Amygdala (tissue), 56 donors: ENCODE measurements at places on chromosomes 7 and 10.

DNA sequence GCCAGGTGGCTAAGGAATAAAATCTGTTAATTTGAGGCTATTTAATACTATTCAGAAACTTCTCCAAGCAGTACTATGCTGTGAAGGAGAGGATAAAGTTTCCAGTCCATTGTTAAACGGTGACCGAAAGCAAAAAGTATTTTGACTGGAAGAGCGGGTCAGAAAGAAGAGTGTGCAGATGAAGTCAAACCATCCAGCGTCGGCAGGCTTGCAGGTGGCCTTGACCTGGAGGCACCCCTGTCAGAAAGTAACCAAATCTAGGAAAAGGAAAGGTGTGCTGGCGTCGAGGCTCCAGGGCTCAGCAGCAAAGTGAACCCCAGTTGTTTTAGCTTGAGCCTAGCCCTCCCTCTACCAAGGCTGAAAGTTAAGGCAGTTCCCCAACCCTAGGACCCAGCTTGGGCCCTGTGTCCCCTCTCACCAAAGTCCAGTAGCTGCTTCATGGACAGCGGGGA lies 544 bp downstream of the PDK4 start:
- DNase-seq: no peak

GRCh38 chr10:86284355-86285105 lies 82.1 kb downstream of the GRID1 start:
- DNase-seq: no peak

DNA sequence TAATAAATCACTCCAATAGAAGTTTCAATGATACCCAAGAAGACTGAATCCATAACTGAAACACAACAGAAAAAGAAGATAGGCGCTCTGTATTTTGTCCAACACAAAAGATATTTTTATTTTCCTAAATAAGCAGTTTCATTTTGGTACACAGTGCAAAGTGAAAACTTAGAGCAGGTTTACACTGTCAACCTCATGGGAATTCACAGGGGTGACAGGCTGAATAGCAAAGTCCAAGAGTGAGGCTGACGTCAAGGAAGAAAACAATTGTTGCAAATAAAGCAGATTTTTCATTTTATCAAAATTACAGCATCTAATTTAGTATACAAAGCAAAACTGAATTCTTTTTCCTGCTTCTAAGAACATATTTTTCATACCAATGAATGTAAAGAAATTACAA lies 28.6 kb downstream of the NAMPT start:
- no peak for DNase-seq

- no peak for DNase-seq
Measured at GRCh38 chr7:7495171-7495570, 40.5 kb downstream of the COL28A1 start.

DNA sequence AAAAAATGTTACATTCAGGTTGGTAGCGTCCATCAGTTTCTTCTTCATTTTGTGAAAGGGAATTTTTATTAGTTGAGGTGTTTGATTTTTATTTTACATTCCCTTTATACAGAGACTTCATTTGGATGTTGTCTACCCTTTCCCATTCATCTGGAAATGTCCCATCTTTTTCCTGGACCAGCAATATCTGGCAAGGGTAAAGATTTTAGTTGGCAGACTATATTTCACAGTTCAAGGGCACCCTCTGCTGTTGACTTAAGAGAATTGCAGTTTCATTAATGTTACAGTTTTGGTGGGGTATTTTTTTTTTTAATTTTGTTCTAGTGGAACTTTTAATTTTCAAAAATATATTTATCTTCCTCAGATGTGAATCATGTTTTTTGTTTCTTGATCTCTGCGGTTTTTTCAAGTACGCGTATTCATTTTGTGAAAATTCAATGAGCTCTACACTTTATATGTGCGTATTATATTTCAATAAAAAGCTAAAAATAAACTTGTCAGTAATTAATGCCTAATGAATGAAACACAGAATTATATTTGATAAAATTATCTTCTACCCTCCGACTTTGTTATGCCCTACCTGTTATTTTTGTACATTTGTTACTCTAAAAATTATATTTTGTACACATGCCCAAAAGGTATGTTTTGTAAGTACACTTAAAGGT lies 97.9 kb upstream of the KLF14 start:
- no peak for DNase-seq

DNA sequence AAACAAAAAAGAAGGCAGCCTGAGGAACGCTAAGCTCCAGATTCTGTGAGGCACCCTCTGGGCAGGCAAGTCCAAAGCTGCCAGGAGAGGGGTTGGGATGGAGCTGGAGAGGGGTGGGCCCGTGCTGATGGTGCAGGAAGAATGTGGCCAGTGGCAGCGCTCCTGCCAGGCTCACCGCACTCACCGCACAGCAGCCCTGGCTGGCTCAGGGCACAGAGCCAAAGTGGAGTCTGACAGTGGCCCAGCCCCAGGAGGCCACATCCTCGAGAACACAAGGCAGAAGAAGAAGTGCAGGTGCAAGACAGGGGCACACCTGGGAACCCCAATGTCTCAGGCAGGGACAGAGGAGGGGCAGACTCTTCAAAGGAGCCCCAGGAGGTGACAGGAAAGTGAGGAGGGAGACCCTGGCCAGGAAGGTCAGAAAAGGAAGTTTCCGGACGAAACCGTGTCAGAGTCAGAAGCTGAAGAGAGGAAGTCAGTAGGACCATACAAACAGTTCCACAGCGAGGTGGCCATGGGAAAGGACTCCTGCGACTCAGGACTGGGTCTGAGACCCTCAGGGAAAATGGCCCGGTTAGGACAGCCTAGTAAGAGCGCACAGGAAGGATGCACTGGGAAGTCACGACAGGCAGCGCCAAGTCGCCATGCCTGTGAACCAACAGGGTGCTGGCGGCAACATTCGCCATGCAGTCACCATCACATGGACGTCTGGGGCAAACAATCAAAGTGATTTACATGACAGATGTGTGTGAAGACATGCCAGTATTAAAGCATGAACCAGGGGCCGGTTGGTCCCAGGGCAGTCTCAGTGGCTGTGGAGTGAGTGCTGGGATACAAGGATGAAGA lies 54.4 kb downstream of the COBL start:
- DNase-seq: no peak

GRCh38 chr7:144398911-144399310 lies 4.6 kb downstream of the NOBOX start:
- DNase-seq: no peak

- no peak for DNase-seq
Measured at GRCh38 chr10:43689007-43689491, 40.4 kb upstream of the ZNF32 start.

GRCh38 chr10:2938869-2939268 lies 128.5 kb upstream of the PFKP start:
- no peak for DNase-seq

DNA sequence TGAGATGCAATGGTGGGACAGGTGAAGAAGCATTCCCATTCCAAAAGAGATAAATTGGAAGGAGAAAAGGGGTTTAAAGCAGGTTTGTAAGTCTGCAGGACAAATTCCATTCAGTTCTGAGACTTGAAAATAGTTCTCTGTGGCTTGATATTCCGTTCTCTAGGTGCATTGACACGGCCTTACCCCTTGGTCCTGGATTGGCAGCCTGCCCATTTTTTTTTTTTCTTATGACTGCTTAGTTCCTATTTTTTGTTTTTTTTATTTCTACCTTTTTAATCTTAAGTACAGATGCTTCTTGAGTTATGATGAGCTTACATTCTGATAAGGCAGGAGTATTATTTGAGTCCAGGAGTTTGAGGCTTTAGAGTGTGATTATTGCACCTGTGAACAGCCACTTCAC lies 70.6 kb downstream of the MLLT10 start:
- DNase-seq: no peak

- no peak for DNase-seq
Measured at GRCh38 chr7:8119262-8119661, 142.7 kb downstream of the ICA1 start.

DNA sequence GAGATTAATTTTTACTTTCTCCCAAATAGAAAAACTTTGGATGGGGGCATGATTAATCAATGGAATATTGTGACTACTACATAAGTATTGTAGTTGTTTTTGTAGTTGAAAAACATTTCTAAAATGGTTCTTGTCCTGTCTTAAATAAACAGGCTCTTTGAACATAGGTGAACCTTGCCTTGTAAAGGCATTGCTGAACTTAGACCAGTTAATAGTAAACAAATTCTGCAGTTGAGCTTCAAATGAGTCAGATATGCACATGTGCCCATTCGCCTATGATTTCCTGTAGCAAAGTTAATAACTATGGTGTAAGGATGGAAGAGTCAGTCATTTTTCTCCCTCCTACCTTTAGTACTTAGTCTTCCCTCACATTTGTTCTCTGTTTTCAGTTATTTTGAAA lies 22.6 kb downstream of the CUTC start:
- no peak for DNase-seq

GRCh38 chr10:21285742-21286331 lies 239.6 kb downstream of the SKIDA1 start:
- DNase-seq: no peak

DNA sequence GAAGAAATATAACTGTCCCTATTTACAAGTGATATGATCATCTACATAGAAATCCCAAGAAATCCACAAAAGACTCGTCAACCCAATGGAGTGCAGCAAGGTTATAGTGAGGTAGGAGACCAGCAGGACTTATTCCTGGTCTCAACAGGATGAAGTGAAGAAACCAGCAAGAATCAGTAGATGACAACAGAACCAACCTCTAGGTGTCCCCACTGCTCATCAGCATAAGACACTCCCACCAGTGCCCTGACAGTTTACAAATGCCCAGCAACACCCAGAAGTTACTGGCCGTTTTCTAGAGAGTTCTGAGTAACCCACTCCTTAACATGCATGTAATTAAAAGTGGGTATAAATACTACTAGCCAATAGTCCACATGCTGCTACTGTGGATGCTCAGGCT lies 470.5 kb upstream of the LRRTM3 start:
- DNase-seq: no peak

DNA sequence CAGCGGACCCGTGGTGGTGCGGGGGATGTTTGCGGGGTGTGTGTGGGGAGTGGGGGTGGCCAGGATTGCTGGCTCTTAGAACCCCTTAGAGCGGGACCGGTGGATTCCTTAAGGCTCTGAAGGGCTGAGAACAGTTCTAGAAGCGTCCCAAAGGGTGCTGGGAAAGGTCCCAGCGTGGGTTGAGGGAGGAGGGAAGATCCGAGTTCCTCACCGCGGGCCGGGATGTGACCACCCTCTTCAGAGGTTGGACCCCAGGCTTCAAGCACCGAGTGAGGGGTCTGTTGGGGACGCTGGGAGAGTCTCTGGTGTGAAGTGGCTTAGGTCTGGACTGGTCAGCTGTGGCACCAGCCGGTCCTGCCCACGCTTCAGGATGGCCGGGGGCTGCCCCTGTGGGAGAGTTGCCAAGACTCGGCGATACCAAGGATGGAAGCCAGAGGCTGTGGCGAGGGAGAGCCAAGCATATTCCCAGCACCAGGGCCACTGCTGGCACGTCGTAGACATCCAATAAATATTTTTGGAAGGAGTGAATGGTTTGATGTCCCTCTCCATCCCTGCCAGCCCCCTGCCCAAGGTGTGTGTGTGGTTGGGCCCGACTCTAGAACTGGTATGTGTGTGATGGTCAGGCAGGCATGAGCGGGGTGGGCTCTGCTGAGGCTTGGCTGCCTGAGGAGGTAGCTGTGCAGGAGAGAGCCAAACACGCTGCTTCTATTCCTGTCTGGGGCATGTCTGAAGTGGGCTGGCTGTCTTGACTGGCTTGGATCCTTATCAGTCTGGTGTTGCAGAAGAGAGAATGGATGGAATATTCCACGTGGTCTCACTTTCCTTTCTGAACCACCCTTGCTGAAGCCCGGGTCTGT lies 19.2 kb downstream of the ZNF775 start:
- DNase-seq: no peak

DNA sequence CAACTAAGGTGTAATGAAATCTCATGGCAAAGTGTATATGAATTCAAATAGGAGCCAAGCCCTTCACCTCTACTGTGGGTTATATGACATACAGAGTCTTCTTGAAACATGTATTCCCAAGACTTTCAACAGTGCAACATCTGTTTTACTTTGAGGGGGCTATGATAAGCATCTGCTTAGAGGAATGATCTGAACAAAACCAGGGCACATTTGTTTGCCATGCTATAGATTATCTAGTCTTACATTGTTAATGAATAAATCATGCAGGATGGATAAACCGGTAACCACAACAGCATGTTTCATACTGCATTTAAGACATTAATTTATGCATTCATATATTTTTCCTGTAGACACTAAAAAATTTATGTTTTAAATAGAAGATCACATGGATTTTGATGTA lies 1021.9 kb downstream of the LRMDA start:
- no peak for DNase-seq

GRCh38 chr10:98125940-98126631 lies 8.4 kb upstream of the R3HCC1L start:
- DNase-seq: no peak

DNA sequence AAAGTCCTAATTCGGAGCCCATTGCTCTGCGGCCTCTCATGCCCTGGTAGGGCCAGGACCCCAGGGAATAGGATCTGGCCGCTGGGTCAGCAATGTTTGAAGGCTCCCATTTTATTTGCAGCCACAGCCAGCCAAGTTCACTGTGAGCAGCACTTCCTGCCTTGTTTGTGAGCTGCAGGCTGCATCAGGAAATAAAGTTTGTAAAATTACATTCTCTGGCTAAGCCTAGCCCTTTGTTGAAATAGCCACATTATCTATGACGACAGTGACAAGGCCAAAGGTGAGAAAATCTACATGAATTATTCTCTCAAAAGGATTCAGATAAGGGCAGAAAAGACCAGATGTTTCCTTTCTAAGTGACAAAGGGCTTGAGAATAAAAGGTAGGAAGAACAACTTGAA lies 23.7 kb upstream of the ITGB1 start:
- no peak for DNase-seq

DNA sequence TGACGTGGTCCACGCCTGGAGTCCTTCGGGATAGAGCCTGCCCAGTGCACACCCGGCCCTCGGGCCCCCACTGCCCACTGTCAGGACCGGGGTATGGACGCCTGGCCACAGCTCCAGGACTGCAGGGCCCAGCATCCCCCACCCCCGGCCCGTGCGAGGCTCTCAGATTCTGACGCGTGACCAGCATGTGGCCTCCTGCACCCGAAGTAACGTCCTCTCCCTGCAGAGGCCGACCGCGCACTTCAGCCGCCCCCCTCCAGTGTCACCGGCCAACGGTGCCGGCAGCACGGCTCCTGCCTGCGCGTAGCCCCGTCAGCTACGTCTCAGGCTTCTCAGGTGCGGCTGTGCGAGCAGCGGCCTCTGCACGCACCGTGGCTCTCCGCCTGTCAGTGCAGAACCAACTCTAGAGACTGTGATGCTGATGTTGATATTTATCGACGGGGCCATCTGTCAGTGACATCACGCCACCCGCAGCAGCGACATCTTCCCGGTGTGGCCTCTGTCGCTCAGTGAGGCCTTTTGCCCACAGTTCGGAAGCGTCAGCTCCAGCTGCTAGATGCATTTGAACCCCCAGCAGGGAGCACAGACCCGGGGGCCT lies 40.1 kb upstream of the ADGRA1 start:
- no peak for DNase-seq

GRCh38 chr10:81995254-81995653 lies 120.3 kb downstream of the NRG3 start:
- DNase-seq: no peak

- DNase-seq: no peak
Measured at GRCh38 chr10:87559392-87559791, 54.7 kb downstream of the MINPP1 start.

- DNase-seq: no peak
Measured at GRCh38 chr7:151109094-151110048, 23.1 kb downstream of the AGAP3 start.

GRCh38 chr10:132232023-132232951 lies 45.5 kb downstream of the DPYSL4 start:
- no peak for DNase-seq

GRCh38 chr10:128576336-128576735 lies 450.1 kb upstream of the MKI67 start:
- DNase-seq: no peak
